ENCODE measurements at places on chromosomes 1 and 21.

DNA sequence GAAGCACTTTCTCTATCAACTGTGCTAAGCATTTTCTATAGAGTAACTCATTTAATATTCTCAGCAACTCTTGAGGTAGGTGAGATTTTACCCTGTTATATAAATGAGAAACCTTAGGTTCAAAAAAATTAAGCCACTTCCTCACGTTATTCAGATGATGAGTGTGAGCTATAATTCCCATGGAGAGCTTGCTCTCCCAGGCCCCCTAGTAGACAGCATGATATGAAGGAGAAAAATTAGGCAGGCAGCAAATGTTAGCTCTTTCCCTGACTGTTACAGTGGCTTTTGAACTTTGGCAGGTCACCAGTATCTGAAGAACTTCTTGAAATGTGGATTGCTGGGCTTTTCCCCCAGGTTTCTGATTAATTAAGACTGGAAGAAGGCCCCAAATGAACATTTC is 753.1 kb downstream of the NCAM2 start:
- DNase-seq = no peak

DNA sequence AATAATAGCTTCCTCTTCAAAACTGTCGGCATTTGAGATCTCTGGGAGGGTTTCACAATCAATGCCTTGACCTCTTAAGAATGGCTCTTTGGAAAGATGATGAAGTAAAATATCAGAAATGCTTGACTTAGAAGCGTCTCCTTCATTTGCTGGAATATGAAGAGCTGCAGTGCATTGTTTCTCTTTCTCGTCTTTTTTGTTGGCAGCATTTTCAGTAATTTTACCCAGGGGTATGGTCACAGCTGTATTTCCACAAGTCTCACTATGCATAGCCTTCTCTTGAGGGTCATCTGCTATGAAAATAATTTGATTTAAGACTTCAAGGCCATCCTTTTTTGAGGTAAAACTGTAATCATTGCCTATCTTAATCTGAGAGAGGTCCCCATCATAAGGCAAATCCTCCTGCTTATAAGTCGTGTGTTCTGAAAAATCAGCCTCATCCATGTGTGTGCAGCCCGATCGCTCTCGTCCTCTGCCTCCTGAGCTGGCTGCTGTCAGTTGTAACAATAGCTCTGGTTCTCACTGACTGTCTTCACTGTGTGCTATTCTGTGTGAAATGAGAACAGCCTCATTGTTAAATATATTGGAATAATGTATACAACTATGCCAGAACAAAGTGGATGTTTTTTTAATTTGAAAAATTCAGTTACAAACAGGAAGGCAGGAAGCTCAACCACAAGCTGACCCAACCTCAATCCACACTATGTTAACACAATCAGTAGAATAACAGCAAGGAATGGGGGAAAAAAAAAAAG is 4.5 kb downstream of the AKNAD1 start:
- DNase-seq = no peak

- no peak for DNase-seq
These were observed 14.6 kb downstream of the NFASC start for GRCh38 chr1:204885288-204885711.

DNA sequence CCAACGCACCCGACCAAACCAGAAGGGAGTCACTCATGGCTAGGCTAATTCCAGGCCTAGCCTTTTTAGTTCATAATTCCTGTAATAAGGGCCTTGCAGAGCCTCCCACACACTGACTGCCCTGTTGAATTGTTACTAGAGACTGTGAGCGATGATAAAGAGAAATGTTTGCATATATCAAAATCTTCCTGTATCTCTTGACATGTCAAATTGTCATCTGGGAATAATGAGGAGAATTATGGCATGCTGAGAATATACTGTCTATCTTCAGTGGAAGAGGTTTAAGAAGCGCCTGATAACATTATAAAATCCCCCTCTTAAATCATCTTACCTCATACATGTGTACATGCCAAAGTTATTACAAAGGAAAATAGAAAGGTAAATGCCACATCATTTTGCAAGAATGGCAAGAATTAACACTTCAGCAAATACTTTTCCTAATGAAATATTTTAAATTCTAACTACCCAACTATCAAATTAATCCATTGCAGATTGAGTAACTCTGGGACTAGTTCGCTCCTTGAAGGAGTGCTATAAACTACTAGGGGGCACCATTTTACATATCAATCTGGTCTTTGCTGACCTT is 144.1 kb downstream of the CENPF start:
- DNase-seq = no peak

GRCh38 chr21:43790010-43790524 is 690 bp downstream of the RRP1 start:
- DNase-seq = peak; percentile 25

DNA sequence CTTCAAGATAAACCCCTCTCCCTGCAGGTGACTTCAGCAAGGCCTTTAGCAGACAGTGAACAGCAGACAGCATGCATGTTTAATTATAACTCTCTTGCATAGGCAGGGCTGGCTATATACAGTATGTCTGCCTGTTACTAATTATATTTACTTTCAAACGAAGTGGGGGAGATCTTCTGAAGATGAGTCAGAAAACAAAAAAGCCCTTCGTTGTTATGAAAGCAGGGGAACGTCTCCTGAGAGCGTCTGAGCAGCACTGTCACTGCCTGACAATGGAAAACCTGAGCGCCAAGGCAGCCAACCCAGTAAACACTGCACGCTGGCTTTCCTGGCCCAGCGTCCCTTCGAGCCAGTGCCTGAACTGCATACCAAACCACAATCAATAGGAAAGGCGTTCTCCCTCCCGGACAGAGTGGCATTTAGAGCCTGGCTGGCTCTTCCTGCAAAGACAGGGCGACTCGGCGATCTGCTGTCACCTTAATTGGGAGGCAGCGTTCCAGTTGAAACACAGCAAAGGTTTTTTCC is 54.1 kb downstream of the TOMM20 start:
- DNase-seq = no peak

DNA sequence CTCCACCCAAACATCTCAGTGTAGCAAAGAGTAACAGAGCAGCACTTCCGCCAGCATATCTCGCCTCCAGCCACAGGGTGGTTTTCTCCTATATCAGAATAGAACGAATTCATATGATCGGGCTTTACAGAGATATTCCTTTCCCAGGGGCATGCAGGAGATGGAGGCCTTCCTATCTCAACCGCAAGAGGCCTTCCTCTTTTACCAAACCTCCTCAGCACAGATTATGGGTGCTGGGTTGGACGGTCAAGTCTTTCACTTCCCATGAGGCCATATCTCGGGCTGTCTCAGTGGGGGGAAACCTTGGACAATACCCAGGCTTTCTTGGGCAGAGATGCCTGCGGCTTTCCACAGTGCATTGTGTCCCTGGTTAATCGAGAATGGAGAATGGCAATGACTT is 65.8 kb downstream of the OVGP1 start:
- no peak for DNase-seq

DNA sequence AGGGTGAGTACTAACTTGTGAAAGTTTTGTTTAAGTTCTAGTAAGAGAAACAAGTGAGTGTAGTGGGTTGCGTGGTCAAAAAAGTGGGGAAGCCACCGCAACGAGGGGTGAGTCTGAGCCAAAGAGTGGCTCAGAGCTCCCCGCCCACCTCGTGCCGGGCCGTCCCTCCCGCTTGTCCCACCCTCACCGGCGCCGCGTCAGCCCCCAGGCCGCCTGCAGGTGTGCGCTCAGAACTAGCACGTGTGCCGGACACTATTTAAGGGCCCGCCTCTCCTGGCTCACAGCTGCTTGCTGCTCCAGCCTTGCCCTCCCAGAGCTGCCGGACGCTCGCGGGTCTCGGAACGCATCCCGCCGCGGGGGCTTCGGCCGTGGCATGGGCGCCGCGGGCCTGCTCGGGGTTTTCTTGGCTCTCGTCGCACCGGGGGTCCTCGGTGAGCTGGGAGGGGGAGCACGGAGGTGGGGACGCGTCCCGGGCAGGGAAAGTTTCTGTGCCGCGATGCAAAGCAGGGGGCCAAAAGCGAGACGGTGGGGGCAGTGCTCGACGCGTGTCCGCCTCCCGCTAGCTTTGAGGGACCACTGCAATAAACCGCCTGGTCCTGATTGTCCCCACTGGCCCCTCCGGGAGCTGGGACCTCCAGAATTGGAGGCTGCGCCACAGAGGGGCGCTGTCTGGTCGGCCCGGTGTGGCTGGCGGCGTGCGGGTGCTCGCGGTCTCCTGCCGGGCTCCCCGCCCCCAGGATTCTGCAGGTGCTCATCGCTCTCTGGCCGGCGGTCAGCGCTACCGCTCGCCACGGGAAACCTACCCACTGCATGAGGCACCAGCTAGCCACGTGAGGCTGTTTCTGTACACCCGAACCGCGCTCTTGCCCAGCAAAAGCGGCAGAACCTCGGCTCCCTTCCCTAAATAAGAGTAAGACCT is at the start of gene CR2:
TSS of gene CR2 (plus strand) at position 283 of the 919 bp plus-strand sequence. CDS start at position 374, 91 bp downstream.
- peak; percentile 30 for DNase-seq

- peak; percentile 51 for DNase-seq
These were observed 15.9 kb downstream of the HENMT1 start for GRCh38 chr1:108644984-108645383.

DNA sequence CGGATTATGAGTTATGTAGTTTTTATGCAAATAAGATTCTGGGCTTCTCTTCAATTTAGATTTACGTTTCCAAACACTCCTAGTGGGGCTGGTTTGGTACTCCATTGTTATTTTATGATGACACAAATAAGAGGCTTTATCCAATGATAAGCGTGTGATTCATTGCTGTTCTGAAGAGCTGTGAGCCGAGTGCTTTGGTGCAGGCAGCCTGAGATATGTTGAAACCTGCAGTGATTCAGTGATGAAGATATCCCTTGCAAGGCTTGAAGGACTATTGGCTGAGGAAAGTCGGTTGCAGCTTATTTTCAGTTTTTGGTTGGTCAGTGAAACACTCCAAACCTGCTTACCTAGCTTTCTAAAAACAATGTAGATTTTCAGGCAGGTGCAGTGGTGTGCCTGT is 112.2 kb downstream of the RYR2 start:
- no peak for DNase-seq

DNA sequence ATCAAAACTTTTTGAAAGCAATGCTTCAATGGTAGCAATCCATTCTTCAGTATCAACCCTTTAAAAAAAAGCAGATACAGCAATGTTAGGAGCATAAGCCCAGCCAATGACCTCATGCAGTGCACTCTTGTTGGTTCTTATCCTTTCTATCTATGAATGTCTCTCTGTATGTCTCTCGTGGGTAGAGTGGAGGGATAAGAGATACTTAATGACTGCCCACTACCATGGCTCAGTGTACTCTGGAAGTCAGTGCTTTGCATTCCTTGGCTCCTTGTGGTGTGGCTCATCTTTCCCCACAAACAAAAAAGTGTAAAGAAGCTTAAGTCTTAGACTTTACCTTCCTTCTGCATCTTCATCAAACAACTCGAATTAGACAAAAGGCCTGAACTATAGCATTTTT is 50.3 kb downstream of the PCSK9 start:
- no peak for DNase-seq

- peak; percentile 94 for DNase-seq
These were observed 14.0 kb upstream of the CTRC start for GRCh38 chr1:15424146-15424667.

DNA sequence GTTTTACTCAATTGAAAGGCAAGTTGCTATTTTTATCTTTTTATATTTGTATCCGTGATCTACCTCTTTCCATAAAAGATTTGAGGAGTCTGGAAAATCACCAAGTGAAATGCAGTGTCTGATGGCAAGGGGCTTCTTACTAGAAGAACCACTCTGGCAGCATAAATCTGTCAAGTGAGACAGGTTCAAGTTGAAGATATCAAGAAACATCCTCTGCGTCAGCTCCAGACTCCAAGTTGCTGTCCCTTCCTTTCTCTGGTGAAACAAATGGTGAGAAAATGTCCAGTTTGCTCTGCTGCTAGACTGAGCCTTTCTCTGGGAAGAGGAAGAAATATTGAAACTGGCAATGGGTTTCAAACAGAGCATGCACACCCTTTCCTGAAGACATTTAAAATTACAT is 411.2 kb downstream of the PLPP3 start:
- DNase-seq = no peak

- no peak for DNase-seq
These were observed 39.6 kb downstream of the CD55 start for GRCh38 chr1:207361029-207361428.

GRCh38 chr21:18468790-18469189 is 65.2 kb upstream of the TMPRSS15 start:
- DNase-seq = no peak

DNA sequence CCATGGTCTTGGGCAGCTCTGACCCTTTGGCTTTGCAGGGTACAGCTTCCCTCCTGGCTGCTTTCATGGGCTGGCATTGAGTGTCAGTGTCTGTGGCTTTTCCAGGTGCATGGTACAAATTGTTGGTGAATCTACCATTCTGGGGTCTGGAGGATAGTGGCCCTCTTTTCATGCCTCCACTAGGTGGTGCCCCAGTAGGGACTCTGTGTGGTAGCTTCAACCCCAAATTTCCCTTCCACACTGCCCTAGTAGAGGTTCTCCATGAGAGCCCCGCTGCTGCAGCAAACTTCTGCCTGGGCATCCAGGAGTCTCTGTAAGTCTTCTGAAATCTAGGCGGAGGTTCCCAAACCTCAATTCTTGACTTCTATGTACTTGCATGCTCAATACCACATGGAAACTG is 494.5 kb upstream of the LRRC7 start:
- peak; percentile 5 for DNase-seq

DNA sequence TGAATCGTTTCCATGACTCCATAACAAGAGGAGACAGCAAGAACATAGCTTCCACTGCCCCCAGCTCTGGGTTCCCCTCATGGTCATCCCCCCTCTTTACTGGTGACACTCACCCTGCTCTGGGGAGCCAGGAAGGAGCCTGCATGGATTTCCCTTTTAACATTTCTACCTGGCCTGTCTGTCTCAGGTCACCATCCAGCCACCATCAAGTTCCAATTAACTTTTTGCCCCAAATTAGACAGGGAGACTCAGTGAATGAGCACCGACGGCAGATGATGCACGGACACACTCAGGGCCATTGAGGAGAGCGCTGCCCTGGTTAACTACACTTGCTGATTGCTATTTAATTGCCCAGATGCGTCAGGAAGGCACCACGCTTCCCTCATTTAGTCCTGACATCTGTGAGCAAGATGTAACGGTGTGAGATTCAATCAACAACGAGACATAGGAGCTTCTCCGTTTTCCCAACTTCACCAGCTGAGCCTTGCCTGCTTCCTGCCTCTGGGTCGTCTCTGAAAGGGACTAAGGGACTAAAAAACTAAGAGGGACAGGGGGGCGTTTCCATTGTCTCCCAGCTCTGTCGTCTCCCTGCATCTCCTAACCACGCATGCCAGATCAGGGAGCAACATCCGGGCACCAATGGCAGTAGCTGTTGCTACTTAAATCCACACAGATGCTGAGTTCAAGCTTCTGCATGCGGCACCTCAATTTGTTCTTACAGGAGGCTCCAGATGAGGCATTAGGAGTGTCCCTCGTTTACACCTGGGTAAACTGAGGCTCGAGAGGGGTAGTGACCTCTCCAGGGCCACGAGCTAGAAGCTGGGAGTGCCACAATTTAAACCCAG is 426.7 kb downstream of the NPHP4 start:
- no peak for DNase-seq

DNA sequence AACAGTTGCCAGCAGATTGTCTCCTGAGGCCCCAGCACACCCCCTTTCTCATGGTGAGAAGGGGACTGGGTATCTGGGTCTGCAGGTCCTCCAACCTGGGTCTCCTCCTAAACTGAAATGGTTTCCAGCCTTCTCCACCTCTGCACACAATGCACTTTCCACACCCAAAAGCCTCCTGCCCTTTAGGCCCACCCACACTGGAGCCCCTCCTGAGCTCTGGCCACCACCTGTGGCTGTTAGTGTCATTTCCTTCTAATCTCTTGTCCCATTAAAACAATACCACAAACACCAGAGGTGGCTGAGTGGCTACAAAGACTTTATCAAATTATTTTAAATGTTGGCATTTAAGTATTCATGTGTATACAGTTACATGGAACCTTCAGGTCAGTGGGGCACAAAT is 11.5 kb downstream of the GPR3 start:
- DNase-seq = no peak

GRCh38 chr1:51330331-51331201 is at the start of gene TTC39A:
Gene TTC39A, minus strand, starts transcription at chr1:51330562. Its CDS starts 85 bp downstream, at chr1:51330477.
- DNase-seq = no peak
